Activated naive CD4-positive, alpha-beta T cell (primary cell): ENCODE measurements at places on chromosomes 6 and 20.

GRCh38 chr20:62575976-62576722 is 66.2 kb upstream of the SLCO4A1 start:
- DNase-seq: no peak

DNA sequence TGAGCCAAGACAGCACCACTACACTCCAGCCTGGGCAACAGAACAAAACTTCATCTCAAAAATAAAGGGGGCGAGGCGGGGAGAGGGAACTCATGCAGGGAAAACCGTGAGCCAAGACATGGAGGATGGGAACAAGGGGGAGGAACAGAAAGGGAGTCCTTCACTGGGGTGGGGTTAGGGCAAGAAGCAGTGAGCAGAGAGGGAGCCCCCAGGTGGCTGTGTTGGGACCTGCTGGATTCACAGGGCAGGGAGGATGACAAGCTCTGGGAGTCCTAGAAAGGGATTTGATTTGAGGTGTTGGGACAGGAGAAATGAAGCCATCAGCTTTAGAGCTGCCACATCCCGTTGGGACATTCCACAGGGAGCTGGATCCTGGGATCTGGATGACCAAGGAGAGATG is 90.6 kb upstream of the TOP1 start:
- no peak for DNase-seq

DNA sequence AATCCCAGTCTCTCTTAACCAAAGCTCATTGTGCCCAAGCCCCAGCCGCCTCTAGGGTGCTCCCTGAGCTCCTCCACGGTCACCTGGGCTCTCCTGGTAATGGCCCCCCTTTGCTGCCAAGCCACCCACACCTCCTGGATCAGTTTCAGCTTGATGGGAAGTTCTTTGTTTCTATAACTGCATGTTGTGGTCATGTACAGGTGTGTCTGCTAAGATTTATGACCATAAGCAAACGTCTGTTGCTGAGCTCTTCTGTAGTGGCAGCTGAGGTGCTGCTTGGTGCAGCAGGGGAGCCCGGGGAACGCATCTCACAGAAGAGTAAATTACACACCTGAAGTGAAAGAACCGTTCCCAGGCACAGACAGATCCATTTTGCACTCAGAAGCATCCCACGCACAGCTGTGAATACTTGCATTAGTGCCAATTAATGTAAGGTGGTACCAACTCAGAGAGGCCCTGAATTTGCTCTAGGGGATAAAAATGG is 194.6 kb upstream of the ARID1B start:
- DNase-seq: no peak

DNA sequence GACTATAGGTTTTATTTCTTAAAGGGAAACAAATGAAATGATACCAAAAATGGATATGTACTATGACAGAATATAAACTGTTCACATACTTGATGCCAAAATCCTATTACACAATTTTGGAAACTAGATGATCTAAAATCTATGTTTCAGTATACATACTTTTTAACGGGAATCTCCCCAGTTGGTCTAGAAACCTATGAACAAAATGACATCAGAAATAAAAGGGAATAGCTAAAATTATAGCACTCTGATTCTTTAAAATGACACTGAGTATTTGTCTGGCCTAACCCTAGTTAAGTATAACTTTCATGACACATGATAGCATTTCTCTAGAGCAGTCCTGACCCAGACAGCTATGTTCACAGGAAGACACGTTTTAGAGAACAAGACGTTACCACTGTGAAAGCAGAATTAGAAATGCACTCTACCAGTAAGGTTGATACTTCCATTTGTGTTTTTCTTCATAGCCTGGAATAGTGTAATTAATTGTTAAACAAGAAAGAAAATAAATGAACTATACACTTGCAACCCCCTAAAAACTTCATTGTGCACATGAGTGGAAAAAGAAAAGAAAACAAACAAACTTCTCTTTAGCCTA is 3.3 kb downstream of the OSER1 start:
- no peak for DNase-seq

DNA sequence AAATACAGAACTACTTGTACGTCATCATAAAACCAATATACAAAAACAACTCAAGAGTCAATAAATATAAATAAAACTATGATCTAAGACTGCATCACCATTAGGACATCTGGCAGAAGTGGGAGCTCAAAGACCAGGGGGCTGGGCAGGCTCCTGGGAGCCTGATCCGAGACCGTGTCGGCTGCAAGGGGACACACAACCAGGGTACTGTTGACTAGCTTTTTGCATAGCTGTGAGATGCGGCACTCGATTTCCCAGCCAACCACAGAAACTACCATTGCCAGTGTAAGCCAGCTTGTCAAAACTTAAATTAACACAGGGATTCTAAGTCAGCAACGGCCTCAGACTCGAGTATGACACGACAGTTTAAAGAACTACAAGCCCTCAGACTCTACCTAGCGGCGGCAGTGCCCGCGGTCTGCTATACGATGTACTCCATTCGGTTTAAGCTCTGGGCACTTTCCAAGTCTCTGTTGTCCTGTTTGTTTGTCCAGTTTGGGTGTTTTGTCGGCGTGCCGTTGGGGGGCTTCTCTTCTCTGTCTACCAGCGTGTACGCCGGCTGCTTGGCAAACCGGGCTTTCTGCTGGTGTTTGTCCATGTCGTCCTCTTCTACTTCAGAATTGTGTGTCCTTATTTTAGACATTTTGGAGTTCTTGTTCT is 34.6 kb downstream of the JAG1 start:
- DNase-seq: no peak

- DNase-seq: no peak
Measured at GRCh38 chr6:144689503-144690040, 404.4 kb downstream of the UTRN start.

DNA sequence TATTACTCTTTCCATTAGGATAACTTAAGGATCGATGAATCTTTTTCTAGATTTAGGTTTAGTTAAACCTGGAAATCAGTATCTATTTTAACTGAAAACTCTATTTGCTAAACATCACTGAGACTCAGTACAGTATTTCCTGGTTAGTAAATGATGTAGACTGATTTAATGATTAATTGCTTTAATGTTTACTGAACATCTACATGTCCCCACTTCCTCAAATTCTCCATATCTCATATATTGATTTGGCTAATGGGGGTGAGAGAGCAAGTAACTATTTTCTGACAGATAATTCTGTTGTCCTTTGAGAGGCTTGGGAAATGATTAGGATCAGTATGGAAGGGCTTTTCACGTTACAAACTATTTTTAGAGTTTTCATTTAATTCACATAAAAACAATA is 10.3 kb downstream of the MKKS start:
- no peak for DNase-seq
